ENCODE measurements at places on chromosomes 11 and 22.

DNA sequence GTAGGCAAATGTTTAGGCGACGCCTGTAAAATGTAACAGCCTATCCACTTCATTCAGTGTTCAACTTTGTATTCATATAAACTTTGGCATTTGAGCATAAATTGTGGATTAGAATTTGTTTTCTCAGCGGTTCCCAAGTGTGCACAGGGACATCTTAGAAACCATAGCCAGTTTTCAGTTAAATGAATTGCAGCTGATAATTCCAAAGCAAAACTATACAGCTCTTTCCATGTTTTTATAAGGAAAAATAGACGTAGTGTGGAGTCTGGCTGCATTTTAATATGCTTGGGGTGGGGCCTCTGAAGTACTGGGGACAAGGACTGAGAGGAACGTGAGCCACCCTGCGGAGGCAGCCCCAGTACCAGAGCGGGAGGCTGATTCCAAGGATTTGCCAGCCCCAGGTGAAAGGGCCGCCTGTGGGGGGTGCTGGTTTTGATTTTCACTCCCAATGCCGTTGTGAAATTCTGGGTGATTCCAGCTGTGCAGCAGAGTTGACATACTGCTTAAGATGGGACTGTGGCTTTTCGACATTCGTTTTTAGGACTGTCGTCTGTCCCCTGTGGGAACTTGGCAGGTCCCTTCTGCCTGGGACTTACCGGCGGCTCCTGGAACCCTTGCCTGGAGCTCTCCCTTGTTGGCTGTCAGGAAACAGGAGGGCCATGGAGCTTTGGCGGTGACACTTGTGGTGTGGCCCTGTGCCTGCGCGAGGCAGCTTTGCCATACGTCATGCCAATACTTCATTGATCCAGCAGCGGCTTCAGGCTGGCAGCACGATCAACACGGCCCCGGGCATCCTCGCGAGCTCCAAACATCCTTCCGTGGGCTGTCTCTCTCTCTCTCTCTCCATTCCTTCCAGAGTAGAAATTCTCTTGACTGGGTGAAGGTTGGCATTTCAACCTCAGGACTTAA, 370.9 kb downstream of the TBC1D22A start:
- no peak for DNase-seq

DNA sequence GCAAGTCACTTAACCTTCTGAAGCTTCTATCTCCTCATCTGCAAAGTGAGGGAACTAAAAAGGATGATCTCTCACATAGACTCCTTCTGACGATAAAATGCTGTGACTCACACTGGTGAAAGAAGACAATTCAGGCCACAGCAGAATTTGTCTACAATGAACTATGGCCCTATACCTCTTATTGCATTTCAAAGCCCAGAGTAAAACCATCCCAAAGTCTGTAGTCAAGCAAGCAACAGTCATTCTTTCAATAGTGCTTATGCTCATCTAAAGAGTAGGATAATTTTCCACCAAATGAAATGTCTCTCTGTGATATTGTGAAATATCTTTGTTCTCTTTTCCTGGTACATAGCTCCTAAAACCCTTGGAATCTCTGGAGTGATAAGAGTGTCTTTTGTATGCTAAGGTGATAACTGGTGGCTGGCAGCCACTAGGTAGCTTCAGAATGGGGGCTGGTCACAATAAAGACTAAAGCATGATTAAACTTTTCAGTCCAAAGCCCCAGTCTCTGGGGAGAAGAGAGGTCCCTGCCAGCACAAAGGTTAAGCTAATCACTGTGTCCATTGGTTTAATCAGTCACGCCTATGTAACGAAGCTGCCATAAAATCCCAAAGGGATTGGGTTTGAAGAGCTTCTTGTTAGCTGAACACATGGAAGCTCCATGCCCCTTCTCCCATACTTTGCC, 30.8 kb downstream of the SYTL2 start:
- no peak for DNase-seq

- DNase-seq, result no peak
Measured at GRCh38 chr11:128548649-128549255, 38.6 kb downstream of the ETS1 start.

DNA sequence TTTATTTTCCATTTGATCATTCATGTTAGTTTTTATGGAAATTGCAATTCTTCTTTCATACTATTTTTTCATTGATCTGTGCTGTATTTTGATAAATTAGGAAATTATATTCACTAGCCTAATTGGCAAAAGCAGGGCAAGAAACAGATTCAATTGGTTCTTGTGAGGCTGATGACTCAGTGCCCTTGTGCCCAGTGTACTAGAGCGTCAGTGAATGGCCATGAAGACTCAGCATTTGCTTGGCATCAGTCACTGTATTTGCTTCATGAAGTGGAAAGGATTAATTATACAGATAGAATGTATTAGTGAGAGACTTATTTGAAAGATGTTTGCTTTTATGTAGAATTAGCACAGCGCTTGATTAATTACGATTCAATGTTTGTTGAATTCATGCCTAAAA, 31.8 kb downstream of the MRGPRX1 start:
- no peak for DNase-seq

DNA sequence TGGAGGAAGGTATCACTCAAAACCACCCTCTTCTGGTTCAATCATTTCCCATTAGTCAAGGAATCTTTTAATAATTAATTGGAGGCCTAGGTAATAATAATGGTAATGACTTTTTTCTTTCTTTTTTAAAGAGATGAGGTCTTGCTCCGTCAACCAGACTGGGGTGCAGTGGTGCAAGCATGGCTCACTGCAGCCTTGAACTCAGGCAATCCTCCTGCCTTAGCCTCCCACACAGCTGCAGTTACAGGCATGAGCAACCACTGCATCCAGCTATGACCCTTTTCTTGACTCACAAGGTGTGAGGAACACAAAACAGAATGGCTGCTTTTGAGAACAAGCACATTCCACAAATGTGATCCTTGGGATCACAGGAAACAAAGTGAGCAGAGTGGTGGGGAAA, 3.6 kb downstream of the POLDIP3 start:
- no peak for DNase-seq

GRCh38 chr22:37498289-37498909, 12.2 kb upstream of the MFNG start:
- DNase-seq, result peak; percentile 63

DNA sequence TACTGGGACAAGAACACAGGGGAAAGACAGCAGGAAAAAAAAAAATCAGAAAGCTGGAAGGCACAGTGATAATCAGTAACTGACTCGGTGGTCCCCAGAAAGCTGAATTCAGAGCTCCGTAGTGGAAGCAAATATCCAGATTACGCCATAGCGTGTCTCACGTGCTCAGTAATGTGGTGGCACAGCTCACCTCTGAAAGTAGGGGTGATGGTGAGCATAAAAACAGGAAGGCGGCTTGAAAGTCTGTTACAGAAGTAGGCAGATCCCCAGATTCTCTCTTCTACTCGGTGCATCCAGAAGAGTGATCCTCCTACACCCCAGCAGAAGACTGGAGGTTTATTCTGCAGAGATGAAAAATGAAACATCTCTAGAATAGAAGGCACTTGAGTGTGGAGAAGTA, 11.1 kb upstream of the OR8B3 start:
- no peak for DNase-seq

Measured in activated T-cell treated with anti-CD3 and anti-CD28 coated beads for 1 hour (primary cell).